ENCODE measurements at places on chromosomes 2 and 18.

DNA sequence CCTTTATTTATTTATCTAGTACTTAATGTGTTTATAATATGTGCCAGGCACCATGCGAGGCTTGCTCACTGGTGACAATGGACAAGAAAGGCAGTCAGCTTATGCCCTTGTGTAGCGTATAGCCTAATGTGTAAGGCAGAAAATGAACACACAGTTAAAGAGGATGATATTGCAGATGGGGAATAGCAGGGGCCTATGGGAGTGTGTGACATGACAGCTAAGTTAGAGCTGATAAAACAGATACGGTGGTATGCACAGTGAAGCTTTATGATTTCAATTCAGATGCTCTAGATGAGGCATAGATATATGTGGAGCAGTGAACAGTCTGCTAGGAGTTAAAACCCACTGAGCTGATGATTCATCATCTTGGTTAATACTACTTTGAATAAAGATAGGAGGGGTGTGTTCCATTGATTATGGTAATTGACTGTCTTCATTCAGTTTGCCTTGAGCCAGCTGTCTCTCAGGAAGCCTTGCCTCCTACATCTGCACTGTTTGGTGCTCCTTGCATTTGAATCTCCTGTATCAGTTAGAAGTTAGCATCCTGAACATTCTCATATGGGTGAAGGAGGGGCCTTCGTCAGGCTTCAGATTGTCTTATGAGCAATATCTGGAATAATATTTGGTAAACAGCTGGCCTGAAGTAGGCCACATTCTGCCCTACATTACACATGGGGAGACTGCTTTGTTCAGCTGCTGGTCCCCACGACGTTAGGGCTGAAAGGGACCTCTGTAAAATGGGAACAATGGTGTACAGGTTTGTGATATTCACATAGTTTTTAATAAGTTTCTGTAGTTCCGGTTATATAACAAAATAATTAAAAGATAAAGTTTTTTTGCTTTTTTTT is 13.2 kb downstream of the MAP4K4 start:
- DNase-seq, result peak; percentile 56

DNA sequence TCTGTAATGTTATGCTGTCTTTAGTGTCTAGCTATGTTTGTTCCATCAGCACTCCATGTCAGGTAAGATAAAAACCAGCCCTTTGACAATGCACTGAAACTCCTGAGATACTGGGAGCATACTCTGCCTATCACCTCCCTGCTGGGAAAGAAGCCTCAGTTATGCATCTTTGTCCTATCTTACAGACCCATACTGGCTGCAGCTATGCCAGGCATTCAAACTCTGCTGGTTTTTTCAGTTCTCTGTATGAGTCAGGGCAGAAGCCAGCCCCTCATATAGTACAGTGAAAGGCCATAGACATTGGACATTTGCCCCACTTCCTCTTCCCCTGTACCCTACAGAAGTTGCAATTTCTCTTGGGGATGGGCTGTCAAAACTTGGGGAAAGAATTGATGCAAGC is 181.1 kb upstream of the RGPD4 start:
- DNase-seq, result no peak

DNA sequence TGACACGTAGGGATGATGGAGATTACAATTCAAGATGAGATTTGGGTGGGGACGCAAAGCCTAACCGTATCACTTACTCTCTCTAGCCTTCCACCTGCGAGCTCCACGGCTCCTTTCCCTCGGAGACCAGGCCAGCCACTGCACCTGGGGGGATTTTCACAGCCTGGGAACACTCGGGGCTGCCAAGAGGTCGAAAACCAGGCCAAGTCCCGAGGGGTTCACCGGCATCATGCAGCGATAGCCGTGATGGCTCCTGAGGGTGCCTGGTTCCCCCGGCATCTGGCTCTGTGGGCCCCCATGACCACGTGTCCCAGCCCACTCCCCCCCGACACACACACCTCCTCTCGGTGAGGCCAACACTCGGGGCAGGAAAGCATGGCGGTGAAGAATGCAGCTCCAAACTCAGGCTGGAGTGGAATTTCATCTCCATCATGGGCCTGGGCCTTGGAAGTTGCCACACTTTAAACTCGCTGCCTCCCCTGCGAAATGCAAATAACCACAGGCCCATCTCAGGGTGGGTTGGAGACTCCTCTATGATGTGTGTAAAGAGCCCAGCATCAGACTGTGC is 32.6 kb downstream of the ADCY3 start:
- DNase-seq, result no peak

DNA sequence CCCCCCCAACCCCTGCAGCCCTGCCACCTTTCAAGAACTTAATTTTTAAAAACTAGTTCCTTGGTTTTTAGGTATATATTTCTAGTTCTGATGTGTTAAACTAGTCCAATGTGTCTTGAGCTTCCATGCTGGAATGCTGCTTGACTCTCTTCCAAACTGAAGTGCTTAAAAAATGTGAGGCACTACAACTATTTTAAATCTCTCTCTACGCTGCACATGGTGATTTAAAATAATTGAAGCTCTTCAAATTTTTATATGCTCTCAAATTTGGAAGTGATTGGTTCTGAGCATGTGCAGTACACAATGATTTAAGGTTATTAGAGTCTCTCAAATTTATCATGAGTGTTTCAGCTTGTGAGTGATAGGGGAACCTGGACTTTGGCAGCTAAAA is 192.6 kb upstream of the ZEB2 start:
- peak; percentile 67 for DNase-seq
